Neural crest cell (in vitro differentiated cells): ENCODE measurements at places on chromosomes 1 and 21.
A peak's percentile ranks its signal among the peaks of the same experiment; 100 is the strongest.

DNA sequence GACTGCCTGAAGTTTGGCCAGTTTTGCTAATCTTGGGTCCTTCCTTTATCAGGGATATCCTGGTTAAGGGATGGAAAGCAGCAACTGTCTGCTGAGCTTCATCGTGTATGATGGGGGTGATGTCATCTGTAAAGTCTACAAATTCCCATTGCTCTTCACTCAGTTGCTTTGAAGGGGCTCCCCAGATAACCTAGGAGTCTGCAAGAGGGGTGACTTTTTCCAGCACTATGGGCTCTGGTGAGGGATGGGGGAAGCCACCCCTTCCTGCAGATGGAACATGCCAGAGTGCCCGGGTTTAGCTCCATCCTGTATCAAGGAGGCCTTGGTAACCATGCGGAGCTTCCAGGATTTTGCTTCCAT, 28.4 kb downstream of the EDARADD start:
- H3K27ac ChIP-seq: no peak overlapping the region
- no peaks in the 10 kb centered on the region for H3K27me3 ChIP-seq
- H3K4me1 ChIP-seq: no peaks in the 10 kb centered on the region
- no peaks in the 10 kb centered on the region for H3K36me3 ChIP-seq

GRCh38 chr1:15836772-15837669, 10.5 kb upstream of the SPEN start:
- H3K4me1 ChIP-seq: peaks cover 30% of the 10 kb centered on the region
- H3K4me3 ChIP-seq: peak overlapping the region; percentile 96
- DNase-seq: no peak

- no peaks in the 10 kb centered on the region for H3K27me3 ChIP-seq
- H3K4me3 ChIP-seq: no peak overlapping the region
- no peaks in the 10 kb centered on the region for H3K36me3 ChIP-seq
- peaks cover 72% of the 10 kb centered on the region for H3K4me1 ChIP-seq
- DNase-seq: no peak
- H3K27ac ChIP-seq: no peak overlapping the region
Observed at GRCh38 chr1:205664399-205665017, 15.8 kb downstream of the SLC45A3 start.

DNA sequence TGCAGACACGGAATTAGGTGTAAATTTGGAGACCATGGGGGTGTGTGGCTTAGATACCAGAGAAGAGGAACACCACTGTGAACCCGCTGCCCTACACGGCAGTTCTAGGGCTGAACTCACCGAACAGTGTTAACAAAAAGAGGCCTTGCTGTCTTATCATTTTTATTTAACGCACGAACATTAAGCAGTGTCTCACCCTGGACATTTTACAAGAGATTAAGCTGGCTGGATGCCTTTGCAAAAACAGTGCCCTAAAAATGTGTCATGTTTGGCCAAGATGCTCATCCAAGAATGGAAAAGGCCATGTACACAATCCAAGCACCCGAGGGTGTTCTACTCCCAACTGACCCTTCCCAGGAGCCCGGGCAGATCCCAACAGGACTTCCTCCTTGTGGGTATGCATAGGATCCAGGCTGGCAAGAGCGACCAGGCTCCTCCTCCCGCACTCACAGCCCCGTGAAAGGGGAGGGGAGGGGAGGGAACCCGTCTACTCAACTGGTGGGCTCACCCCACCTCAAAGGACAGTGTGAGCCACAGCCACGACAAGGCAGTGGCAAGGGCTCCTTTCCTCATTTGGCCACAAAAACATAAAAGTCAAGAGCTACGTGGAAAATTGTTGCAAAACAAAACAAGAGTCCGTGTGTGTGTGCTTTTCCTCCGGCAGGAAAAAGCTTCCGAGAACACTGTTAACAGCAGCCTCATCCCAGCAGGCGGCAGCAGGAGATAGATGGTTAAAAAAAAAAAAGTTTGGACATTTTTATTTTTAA, 20.3 kb downstream of the C2CD2 start:
- peaks cover 25% of the 10 kb centered on the region for H3K4me1 ChIP-seq
- H3K27me3 ChIP-seq: peaks cover 2% of the 10 kb centered on the region
- no peak overlapping the region for H3K4me3 ChIP-seq
- H3K36me3 ChIP-seq: peaks cover 2% of the 10 kb centered on the region
- no peak overlapping the region for H3K27ac ChIP-seq

GRCh38 chr1:226635456-226635941, 86.9 kb downstream of the STUM start:
- H3K36me3 ChIP-seq: no peaks in the 10 kb centered on the region
- H3K27ac ChIP-seq: no peak overlapping the region
- DNase-seq: no peak
- H3K27me3 ChIP-seq: no peaks in the 10 kb centered on the region

DNA sequence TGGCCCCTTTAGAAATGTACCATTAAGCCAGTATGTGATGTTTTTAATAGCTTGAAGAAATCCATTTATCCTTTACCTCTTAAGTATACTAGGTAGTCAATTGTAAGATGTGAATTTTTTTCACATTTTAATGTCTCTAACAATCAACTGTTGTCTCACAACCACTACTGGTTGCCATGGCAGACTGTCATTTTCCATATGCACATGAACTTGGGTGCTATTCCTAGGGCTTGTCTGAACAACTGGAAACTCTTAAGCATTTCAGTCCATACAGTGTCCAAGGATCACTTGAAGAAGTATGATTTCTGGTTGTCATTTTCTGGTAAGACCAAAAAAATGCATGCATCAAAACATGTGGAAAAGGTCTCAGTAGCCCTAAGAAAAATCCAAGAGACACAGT, 315.1 kb downstream of the HHIPL2 start:
- DNase-seq: no peak
- H3K27me3 ChIP-seq: no peaks in the 10 kb centered on the region
- peaks cover 7% of the 10 kb centered on the region for H3K4me1 ChIP-seq
- H3K27ac ChIP-seq: no peak overlapping the region

DNA sequence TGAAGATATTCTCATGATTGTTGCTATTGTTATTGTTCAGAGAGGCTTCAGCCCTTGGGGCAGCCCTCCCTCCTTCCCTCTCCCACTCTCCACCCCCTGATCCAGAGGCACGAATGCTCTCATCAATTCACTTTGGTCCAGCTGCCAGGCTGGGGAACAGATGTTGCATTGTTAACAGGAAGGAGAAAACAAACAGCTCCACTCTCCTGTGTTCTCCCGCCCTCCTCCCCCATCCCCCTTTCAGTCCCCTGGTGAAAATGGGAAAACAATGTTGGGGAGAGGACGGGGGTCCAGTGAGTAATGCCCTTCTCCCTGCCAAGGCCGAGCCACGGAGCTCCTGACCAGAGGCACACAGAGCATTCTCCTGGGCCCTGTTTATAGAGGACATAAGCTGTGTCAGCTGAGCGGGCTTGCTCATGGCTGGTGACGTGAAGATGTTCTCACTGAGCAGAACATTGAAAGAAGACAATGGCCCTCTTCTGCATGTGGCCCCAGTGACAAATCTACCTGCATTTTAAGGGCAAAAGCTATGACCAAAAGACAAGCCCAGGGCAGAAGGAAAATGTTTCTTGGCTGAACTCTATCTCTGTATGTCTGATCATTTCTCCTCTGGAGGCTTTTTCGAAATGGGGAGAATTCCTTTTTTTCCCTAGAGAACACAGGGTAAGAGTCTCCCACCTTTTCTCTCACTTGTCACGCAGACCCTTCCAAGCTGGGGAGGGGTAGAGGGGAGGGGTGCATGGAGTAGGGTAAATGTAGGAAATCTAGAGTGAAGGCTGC, 111.7 kb downstream of the GLUL start:
- no peaks in the 10 kb centered on the region for H3K36me3 ChIP-seq
- peaks cover 19% of the 10 kb centered on the region for H3K4me1 ChIP-seq
- peak; percentile 53 for DNase-seq

- peaks cover 4% of the 10 kb centered on the region for H3K4me1 ChIP-seq
- H3K27me3 ChIP-seq: no peaks in the 10 kb centered on the region
- H3K36me3 ChIP-seq: peaks cover 33% of the 10 kb centered on the region
- DNase-seq: no peak
- H3K27ac ChIP-seq: no peak overlapping the region
Observed at GRCh38 chr21:41258617-41259016, 58.0 kb upstream of the FAM3B start.

- no peak overlapping the region for H3K4me3 ChIP-seq
- H3K36me3 ChIP-seq: peaks cover 11% of the 10 kb centered on the region
- H3K27me3 ChIP-seq: no peaks in the 10 kb centered on the region
- H3K4me1 ChIP-seq: peaks cover 35% of the 10 kb centered on the region
- DNase-seq: no peak
- H3K27ac ChIP-seq: peak overlapping the region; percentile 81
Observed at GRCh38 chr1:248926401-248927182, 20.6 kb downstream of the PGBD2 start.

DNA sequence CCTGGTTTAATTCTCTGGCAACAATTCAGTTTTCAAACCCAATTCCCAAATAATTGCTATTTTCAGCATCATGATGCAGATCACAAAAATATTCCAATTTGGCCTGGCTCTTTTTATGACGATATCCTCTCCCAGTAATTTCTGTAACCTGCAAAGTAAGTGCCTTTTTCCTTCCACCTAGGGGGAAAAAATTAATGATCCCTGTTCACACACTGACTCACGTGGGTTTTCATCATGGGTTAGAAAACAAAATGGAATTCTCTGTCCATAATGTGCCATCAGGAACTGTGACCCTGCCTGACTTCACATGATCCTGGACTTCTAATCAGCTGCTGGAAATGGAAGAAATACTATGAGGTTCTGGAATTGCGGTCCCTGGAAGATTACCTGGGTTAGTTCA, 24.5 kb downstream of the AK2 start:
- no peak for DNase-seq
- no peak overlapping the region for H3K27ac ChIP-seq
- H3K4me1 ChIP-seq: peaks cover 3% of the 10 kb centered on the region
- no peaks in the 10 kb centered on the region for H3K27me3 ChIP-seq

DNA sequence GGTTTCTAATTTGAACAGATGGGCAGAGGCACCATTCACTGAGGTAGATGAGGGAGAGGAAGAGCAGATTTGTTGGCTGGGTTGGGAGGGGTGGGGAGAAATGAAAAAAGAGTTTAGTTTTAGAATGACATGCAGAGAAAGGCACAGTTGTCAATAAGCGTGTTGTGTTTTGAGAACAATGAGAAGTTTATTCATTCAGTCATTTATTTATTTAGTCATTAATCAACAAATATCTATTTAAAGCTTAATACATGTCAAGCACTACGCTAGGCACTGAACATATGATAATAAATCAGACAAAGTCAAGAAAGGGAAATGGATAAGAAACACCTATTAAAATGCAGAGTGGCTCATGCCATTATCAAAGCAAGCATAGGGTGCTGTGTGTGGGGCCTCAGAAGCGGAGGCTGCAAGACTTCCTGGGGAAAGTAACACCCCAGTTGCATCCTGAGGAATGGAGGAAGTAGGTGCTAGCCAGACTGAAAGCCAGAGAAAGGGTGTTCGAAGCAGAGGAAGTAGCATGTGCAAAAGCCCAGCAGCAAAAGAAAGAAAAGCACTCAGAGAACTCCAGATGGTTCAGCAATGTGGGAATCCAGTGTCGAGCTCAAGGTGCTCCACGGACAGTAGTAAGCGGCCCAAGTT, 114.1 kb downstream of the RNF220 start:
- DNase-seq: no peak
- H3K27ac ChIP-seq: no peak overlapping the region
- H3K36me3 ChIP-seq: peaks cover 4% of the 10 kb centered on the region
- no peak overlapping the region for H3K4me3 ChIP-seq
- H3K4me1 ChIP-seq: peaks cover 15% of the 10 kb centered on the region

- H3K4me1 ChIP-seq: peaks cover 52% of the 10 kb centered on the region
- H3K27me3 ChIP-seq: no peaks in the 10 kb centered on the region
Observed at GRCh38 chr1:145995148-145995881, 1.1 kb downstream of the TXNIP start.

DNA sequence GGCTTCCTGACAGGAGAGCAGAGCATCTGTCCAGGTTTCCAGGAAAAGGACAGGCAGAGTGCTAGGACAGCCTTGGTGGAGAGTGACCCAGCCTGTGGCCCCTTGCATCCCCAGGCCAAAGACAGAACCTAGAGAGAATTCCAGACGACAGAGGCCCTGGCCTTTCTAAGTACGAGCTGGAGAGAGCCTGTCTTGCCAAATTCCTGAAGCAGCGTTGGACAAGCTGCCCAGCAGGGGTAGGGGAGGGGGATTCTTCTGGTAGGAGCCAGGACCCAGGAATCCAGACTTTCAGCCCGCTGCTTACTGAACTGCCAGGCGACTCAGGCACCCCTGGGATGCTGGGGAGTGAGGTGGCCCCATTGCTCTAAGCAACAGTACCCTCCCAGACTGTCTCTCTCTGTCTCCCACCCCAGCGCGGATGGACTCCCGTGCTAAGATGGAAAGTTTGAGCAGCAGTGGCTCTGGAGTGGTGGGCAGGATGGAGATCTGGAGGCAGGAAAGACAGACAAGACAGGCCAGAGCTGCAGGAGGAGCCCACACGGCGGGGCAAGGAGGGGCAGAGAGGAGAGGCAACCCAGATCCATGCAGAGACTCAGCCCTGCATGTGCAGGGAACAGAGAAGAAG, 8.8 kb upstream of the PEAR1 start:
- H3K36me3 ChIP-seq: no peaks in the 10 kb centered on the region
- no peak for DNase-seq
- peaks cover 46% of the 10 kb centered on the region for H3K27me3 ChIP-seq
- peaks cover 14% of the 10 kb centered on the region for H3K4me1 ChIP-seq
- H3K27ac ChIP-seq: no peak overlapping the region

- H3K4me3 ChIP-seq: no peak within 1 kb of the TSS
- H3K36me3 ChIP-seq: no peaks in the 10 kb centered on the region
- no peaks in the 10 kb centered on the region for H3K27me3 ChIP-seq
- H3K27ac ChIP-seq: no peak within 1 kb of the TSS
Observed at GRCh38 chr1:89125913-89126580, at the start of gene GBP2. Gene GBP2 (minus strand): TSS chr1:89126114. CDS start chr1:89121966, 4,148 bp downstream.

DNA sequence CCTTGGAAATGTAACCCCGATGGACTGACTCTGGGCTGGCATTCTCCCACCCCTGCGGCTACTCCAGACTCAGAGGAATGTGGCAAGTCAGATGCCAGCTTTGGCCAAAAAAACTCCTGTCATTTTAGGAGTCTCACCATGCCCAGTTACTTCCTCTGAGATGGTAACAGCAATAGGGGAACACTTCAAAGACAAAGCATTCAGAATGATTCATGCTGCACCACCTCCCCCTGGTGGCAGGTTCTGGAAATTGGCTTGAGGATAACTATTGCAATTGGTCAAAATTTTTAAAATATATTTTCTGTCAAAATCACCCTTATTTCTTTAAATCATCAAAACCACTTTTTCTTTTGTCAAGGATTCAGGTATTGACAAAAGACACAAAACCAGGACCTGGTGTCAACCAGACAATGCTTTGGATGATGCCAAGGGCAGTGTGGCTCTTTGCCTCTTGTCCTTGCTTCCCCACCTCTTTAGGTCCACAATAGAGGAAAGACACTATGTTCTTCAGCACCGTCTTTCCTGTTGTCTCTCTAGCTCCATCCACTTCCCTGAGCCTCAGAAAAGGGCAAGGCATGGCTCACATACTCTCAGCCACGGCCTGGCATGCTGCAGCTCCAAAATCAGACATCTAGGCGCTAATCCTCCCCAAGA, 9.9 kb upstream of the CDCA8 start:
- H3K4me1 ChIP-seq: no peaks in the 10 kb centered on the region
- H3K36me3 ChIP-seq: peaks cover 5% of the 10 kb centered on the region
- peak; percentile 76 for DNase-seq
- no peaks in the 10 kb centered on the region for H3K27me3 ChIP-seq
